ENCODE measurements at places on chromosomes 13 and 19.

DNA sequence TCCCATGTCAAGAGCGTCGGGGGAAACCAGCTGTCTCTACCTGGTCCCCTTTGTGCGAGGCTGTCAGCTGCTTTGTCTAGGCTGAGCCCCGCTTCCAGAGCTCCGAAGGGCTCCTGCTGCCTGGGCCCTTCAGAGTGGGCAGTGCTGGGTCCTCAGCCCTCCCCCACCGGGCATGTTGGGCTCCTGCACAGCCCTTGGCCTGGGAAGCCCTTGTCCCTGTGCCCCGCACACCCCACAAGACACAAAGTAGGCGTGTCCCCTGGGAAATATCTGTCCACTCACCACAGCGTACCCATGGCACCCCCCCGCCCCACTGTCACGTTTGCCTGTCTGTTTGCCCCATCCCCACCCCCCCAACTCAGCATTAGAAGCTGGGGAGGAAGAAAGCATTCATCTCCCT is 39.6 kb upstream of the RANBP3 start:
- no peak for DNase-seq

DNA sequence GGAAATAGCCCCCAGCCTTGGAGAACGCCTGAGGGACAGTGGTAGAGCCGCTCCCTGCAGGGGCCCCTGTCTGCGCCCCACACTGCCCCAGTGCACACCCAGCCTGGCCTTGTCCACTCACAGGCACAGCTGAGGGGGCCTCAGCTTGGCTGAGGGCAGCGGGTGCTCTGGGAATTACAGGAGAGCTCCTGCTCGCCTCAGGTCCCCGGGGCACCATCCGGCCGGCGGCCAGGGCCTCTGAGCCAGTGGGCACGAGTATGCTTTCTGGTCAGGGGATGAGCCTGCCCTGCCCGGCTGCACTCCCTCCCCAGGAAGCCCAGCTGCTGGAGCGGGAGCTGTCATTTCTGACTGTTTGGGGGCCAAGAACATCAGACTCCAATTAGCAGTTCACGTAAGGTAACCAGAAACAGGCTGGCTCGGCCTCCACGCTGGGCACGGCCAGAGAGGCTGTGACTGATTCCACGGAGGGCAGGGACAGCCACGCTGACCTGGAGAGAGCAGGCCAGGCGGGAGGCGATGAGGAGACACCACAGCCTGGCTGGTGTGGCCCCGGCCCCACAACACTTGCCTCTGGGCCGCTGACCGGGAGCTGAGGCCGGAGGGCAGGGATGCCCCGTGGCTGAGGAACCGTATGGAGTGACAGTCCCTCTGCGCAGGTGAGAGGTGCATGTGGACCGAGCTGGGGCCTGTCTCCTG is 15.4 kb downstream of the CEBPG start:
- no peak for DNase-seq

GRCh38 chr19:3357992-3358688 is 8.2 kb upstream of the NFIC start:
- DNase-seq = no peak

GRCh38 chr13:50214514-50214913 is 199.3 kb downstream of the KCNRG start:
- no peak for DNase-seq

- DNase-seq = no peak
These were observed 516.9 kb upstream of the KLF12 start for GRCh38 chr13:74651121-74651520.

GRCh38 chr13:21671620-21672286 is 880 bp downstream of the FGF9 start:
- DNase-seq = no peak

DNA sequence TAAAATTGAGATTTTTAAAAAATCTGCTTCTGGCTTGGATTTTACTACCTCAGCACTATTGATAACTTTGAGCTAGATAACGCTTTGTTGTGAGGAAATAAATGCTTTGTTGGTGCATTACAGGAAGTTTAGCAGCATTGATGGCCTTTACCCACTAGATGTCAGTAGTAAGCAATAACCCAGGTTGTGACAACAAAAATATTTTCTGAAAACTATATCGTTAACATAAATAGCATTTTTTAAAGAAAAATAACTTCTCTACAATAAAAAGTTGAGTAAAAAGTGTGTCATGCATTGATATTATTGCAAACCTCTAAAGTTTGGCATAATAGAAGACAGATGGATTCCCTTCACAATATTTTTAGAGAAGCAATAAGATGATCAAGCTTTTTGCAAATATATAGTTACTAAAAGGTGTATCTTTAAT is 1246.5 kb downstream of the UQCRFS1 start:
- DNase-seq = no peak

DNA sequence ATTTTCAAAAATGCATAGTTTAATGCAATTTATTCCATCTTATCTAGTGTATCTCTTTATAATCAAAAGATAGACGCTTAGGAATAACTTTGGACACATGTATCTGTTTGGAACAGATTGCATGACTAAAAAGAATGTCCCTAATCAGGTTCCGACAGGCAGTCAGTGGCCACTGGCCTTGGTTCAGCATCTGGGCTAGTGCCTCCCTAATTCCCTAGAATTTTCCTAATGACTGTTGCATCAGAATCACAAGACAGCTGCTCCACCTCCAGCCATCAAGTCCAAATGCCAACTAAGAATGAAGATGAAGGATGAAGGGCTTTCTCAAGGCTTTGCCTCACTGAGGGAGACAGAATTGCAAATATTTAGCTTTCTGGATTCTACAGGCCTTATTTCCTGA is 173.8 kb downstream of the EFNB2 start:
- no peak for DNase-seq

DNA sequence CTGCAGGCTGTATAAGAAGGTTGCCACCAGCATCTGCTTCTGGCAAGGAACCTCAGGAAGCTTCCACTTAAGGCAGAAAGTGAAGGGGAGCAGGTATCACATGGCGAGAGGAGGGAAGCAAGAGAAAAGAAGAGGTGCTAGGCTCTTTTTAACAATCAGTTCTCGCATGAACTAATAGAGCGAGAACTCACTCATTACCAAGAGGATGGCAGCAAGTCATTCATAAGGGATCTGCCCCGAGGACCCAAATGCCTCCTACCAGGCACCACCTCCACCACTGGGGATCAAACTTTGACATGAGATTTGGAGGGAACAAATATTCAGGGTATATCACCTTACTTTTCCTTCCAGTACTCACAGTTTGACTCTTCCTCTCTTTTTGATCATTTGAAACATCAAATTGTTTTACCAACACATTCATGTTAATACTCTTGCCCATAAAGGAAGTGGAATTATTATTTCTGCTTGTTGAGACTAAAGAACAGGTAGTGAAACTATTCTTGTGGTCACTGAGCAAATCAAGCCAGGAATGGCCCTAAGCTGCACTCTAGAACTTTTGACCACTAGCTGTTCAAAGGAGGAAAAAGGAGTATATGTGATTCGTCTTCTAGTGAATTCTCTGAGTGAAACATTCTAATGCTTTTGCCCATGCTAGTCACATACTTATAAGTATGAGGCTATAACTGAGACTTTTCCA is 45.0 kb downstream of the LACC1 start:
- no peak for DNase-seq

- DNase-seq = no peak
These were observed 16.2 kb upstream of the NFIC start for GRCh38 chr19:3350014-3350663.

DNA sequence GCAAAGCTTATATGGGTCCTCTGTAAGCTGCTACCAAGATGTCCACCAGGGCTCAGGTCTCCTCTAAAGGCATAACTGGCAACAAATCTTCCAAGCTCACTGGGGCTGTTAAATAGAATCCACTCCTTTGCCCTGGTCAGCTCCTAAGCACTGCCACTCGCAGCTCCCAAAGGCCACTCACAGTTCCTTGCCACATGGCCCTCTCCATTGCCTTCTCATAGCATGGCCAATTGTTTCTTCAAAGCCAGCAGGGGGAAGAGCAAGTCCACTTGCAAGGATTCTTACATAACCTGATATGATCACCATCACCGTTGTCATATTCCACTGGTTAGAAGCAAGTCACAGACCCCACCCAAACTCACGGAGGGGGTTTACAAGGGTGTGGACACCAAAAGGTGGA is 199.5 kb downstream of the SUCLA2 start:
- DNase-seq = no peak

- no peak for DNase-seq
These were observed 181.3 kb downstream of the PCDH9 start for GRCh38 chr13:67048821-67049150.

DNA sequence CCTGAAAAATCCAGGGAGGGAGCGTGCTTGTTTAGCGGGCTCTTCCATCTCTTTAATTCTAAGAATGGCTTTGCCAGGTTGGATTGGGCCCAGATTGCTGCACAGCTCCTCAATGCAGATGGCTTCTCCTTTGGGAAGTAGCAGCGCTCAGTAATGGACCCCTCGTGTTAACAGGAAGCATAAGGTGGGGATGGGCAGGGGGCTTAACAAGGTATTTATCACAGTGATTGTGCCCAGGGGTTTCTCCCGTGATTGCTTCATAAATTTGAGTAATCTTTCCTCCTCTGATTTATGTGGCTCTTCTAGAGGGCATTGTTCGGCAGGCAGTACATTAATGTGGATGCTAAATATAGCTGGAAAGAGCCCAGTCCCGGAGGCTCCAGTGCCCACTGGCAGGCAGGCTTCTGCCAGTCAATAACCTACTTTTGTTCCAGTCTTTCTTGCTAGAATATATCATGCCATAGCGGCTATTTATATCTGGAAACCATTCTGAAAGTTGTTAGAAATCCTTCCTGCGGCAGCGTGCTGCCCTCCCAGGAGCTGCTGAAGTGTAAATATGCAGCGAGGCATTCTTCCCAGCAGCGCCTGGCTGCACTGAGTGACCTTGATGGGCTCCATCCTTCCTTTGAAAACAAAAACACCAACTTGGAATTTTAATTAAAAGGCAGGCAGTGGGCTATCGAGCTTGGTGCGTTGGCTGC is 65.0 kb downstream of the FGF9 start:
- no peak for DNase-seq

DNA sequence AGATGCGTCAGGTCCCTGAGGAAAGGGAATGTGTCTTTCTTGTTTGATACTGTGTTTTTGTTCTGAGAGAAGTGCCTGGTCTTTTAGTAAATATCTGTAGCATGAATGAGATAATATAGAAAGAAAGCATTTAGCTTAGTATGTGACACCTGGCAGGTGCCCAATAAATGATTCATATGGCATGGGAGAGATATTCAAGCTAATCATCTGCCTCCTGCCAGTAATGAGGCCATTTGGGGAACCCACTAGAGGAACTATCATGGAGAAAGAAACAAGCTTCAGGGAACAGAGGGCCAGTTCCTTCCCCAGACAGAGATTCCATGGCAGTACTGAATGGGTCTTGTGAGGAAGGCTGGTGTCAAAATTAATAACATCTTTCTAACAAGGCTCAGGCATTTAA is 603.9 kb downstream of the DCT start:
- no peak for DNase-seq

- peak; percentile 29 for DNase-seq
These were observed 10.5 kb upstream of the ELF1 start for GRCh38 chr13:41029629-41030028.

- no peak for DNase-seq
These were observed 200.4 kb downstream of the DLEU7 start for GRCh38 chr13:50643060-50643459.

DNA sequence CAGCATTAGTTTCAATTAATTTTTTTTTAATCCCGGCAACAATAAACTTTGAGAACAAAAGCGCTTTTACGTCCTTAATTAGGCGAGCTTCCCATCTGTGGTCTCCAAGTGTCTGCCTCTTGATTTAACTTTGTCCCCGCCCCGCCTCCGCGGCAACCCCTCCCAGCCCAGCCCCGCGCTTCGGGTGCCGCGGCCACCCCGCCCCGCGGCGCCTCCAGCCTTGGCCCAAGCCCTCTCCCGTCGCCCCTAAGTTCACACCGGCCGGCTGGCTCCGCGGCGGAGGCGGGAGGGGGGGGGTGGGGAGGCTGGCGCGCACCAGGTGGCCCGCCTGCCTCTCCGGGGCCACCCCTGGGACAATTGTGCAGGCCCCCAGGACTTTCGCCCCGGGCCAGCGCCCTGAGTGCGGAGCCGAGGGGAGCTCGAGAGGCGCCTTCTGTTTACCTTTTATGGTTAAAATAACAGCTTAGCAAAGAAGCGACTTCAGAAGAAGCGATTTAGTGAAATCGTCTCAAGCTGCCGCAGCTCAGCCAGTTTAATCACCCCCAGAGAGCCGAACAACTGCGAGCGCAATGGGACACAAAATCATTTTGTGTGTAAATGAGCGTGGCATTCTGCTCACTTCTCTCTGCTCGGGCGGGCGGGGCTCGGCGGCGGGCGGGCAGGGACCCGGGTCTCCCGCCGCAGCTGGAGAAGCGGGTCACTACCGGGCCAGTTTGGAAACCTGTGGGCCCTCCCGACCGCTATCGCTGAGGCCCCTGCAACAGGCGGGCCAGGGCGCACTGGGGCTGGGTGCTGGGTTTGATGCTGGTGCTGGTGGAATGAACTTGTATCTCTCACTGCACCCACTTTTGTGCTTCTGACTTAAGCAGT is 1.4 kb downstream of the KCTD15 start:
- peak; percentile 35 for DNase-seq

GRCh38 chr13:83449668-83450395 is 432.4 kb downstream of the SLITRK1 start:
- no peak for DNase-seq

Data from activated CD4-positive, alpha-beta T cell treated with anti-CD3 and anti-CD28 coated beads, Interleukin-2, amount 50 U/mL, for 48 hours (primary cell).